Stomach (tissue), 19 donors: ENCODE measurements at places on chromosomes 6 and 20. TPM values are rescaled to one million over a fixed set of nuclear protein-coding genes. Genes with fewer than 3 reads are reported as not detected.

DNA sequence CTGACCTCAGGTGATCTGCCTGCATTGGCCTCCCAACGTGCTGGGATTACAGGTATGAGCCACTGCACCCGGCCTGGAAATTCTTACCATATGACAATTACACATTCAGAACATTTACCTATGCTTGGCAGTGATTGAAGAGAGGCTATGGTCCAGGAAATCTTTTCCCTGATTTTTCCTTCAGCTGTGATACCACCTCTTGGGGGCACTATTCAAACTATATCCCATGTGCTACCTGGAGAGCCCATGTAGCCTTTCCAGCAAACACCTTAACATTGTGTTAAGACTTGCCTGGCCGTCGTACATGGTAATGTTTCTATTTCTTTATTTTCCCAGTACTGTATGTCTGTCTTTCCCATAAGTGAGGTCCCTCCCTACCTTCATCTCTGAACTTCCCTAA, 61.7 kb upstream of the C20orf144 start:
- DNase-seq = no peak

IPCEF1 gene
- total RNA-seq = under 0.01 TPM

DNA sequence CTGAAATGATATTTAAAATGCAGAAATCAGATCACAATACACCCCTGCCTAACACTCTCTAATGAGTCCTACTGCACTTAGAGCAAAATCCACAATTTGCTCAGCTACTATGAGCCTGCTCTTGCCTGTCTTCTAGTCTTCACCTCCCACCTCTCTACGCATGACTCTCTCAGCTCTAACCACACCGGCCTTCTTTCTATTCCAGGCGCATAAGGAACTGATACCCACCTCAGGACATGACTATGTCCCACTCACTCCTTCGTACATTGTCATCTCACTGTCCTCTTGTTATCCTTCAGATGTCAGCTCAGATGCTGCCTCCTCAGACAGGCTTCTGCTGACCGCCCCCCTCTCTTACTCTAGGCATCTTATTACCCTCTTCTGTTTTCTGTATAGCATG, 201.0 kb upstream of the FLRT3 start:
- DNase-seq = no peak

- DNase-seq = peak; percentile 90
Observed at GRCh38 chr20:17614176-17614811, 44.4 kb downstream of the DSTN start.

DNA sequence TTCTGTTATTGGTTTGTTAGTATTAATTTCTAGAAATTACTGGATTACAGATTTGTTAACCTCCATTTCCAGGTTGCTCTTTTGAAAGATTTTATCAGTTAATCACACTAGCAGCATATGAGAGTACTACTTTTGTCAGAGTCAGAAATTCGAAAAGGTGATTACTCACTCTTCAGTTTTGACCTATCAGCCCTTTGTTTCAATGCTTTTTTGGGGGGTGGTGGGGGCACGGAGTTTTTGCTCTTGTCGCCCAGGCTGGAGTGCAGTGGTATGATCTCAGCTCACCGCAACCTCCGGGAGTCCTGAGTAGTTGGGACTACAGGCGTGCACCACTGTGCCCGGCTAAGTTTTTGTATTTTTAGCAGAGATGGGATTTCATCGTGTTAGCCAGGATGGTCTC, 149.2 kb downstream of the JARID2 start:
- no peak for DNase-seq

DNA sequence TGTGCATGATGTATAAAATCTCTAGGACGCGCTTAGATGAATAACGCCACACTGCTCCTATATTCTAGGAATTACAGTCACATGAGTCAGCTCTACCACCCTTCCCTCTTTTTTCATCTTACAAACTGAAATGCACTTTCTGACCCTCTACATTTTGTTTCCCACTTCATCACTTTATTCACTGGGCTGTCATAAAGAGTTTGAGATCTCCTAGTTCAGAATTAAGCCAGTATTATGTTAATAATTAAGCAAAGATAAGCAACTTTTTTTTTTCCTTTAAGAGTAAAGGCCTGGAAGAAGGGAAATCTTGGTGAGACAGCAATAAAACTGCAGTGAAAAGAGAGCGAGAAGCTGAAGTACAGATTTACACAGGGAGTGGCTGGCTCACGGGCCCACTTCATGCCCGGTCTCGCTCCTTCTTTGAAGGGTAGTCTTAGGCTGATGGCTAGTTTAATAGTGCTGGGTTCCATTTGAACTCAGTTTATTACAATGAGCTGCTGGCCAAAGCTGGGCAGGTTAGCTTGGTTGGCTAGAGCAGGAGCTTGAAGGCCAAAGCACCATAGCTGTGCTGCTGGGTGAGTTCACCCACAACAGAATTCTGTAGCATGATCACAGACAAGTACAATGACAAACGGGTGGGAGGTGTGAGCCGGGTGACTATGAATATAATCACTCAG, 110.6 kb downstream of the MAP7 start:
- no peak for DNase-seq

DNA sequence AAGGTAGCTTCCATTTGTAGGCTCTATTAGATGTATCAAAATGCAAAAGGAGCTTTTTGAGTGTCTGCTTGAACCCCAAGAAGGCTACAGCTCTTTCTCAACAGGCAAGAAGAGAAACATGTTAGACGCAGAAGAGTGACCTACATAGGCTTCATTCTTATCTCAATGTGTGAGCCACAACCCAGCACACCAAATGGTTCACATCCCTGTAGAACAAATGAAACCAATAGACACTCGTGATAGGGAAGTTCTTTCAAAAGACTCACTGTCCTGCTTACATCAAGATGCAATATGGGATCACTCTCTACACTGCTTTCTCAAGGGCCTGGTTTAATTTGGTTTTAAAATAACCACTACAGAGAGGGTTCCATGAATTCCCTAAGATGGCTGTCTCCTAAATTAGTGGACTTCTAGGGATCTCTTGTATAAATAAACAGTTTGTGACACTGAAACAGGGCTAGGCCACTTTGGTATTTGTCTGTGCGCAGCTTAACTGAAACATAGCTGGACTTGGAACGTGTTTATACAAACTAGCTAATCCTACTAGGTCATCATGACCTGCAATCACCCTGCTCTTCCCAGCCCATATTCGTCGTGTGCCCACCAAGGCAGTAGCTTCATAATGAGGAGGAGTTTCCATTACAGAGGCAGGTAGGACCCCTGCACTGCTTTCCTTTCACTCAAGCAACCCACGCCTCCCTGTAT, 225.4 kb upstream of the PREP start:
- DNase-seq = no peak
